ENCODE measurements at places on chromosomes 16 and 17.

- no peak for DNase-seq
Measured at GRCh38 chr17:35740216-35740615, 8.8 kb downstream of the RASL10B start.

DNA sequence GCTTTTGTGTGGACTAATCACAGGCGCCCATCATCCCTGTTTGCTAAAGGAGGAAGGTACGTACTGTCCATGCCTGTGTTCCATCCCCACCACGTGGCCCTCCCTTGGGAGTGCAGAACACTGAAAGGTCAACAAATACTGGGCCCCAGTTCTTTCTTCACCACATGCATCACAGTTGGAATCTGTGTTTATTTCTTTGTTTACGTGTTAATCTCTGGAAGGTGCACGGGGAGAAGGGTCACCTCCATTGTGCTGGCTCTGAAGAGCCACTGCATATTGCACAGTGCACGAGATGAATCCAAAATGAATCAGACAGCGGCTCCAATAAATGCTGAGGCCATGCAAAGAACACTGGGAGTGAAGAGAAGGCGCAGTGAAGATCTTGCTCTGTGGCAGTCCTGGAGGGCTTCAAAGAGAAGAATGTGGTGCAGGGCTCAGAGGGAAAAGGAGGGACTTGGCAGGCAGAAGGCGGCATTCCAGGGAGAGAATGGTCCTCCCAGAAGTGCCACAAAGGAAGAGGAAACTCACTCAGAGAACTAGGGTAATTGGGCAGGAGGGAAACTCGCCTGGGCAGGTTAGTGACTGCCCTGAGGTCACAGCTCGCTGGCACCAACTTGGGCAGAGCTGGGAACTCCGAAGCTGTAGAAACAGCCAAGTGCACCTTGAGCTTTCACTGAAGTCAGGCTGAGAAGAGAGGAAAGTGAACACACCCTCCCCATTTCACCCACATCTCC, 3.7 kb downstream of the RPH3AL start:
- DNase-seq = peak; percentile 51

DNA sequence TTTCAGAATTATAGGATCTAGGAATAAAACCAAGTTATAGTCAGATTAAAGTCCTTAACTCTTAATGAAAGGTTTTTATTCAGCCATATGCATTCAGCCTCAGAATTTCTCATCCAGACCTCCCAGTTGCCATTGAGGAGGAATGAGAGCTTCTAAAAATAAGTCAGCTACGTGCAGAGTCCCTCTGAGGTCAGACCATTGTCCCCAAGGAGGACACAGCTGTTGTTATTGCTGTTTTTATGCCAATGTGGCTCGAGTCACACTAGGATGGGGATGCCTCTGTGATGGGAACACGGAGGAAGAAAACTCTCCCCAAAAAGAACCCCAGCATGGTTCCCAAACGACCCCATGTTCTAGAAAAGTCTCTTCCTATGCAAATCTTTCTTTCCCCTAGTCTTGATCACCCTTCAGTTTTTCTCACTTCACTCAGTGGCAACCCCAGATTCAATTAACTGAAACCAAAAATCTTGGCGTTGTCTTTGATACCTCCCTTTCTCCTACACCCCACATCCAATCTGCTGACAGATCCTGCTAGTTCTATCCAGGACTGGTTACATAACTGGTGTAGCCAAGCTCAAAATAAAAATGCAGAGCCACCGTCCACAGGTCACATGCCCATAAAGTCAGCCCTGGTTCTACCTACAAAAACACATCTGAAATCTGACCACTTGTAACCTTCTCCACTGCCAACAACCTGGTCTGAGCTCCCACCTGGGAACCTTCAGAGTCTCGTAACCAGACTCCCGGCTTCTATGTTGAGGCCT, 138.2 kb upstream of the ERCC4 start:
- DNase-seq = no peak

- DNase-seq = no peak
Measured at GRCh38 chr16:29645694-29646187, 17.3 kb upstream of the SPN start.

DNA sequence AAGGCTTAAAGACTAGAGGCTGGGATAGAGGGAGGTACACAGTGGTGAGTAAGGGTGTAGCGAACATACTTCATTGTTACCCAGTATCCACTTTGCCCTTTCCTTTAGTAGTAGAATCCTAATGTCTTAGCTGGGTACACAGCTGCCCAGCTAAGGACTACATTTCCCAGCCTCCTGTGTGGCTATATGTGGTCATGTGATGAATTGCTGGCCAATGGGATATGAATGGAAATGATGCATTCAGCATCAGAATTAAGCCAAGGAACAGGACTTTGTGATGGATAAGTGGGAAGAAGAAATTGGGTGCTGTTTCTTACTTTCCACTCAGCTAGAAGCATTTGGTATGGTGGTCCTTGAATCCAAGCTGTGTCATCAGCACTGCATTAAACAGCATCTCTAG, 55.9 kb downstream of the FOXL1 start:
- DNase-seq = no peak

GRCh38 chr16:87351320-87351698, 32.3 kb downstream of the FBXO31 start:
- no peak for DNase-seq

GRCh38 chr17:10328971-10329923, 43.6 kb downstream of the MYH13 start:
- DNase-seq = no peak

GRCh38 chr17:4557626-4558346, 2.6 kb downstream of the GGT6 start:
- DNase-seq = no peak

DNA sequence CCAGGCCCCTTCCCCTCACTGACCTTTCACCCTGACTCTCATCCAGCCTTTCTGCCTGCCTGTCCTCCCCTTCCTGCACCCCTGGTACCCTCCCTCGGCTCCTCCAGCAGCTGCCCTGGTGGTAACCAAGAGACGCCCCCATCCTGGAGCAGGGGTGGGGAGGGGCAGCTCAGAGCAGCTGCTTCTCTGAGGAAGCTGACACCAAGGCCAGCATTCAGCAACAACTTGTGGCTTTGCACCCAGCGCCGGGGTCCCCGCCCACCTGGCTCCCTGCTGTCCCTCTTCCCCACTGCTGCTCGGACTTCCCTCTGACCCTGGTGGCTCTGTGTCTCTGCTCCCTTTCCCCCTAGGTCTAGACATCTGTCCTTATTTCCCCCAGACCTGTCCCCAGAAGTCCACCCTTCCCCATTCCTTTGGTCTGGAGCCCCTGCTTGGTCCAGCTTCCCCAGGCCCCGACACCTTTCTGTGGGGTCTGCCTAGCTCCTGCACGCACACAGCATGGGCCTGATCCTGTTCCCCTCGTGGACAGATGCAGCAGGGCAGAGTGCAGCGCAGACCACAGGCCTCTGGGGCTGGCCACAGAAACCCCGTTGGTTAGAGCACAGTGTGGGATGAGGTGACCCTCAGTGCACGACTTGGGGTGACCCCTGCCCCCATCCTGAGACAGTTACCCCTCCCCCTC, 1.2 kb upstream of the ATP2A1 start:
- DNase-seq = no peak

DNA sequence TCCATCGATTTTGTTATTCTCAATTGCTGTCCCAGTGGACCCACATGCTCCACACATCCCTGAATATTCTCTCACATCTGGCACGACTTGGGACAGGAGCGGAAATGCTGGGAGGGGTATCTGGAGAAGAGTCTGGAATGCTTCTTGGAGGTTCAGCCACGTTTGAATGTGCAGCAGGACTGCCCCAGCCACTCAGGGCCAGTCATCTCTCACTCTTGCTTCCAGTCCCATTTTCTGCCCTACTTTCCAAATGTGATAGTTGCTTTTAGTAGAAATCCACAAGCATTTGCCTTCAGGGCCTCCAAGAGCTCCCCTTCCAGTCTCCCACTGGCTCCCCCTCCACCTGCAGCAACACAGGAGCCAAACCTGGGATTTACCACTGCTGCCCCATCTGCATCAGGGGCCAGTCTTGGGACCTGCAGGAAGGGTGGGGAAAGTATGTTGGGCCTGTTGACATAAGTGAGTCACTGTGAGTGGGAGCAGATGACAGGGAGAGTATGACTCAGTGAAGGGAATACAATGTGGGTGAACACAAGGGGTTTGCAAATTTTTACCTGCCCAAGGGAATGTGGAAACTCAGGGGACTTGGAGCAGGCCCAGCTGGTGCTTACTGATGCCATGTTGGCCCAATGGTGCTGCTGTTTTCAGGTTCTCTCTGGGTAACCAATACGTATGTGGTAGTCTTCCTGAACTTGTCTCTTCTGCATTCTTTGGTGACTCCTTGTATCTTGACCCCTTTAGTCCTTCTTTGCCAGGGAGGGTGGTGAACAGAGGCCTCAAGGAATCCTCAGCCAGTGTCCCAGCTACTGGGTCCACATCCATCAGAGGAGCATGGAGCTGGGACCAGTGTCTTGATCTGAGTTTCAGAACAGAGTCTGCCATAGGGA, 78.8 kb upstream of the CRHR1 start:
- DNase-seq = no peak

- DNase-seq = no peak
Measured at GRCh38 chr17:22272363-22273146, 580.2 kb downstream of the KCNJ18 start.

GRCh38 chr16:66891360-66891759, 11.0 kb downstream of the PDP2 start:
- DNase-seq = no peak

GRCh38 chr16:80536238-80536637, 4.6 kb upstream of the DYNLRB2 start:
- DNase-seq = no peak

GRCh38 chr17:38728290-38728831, 1.8 kb upstream of the CISD3 start:
- no peak for DNase-seq

DNA sequence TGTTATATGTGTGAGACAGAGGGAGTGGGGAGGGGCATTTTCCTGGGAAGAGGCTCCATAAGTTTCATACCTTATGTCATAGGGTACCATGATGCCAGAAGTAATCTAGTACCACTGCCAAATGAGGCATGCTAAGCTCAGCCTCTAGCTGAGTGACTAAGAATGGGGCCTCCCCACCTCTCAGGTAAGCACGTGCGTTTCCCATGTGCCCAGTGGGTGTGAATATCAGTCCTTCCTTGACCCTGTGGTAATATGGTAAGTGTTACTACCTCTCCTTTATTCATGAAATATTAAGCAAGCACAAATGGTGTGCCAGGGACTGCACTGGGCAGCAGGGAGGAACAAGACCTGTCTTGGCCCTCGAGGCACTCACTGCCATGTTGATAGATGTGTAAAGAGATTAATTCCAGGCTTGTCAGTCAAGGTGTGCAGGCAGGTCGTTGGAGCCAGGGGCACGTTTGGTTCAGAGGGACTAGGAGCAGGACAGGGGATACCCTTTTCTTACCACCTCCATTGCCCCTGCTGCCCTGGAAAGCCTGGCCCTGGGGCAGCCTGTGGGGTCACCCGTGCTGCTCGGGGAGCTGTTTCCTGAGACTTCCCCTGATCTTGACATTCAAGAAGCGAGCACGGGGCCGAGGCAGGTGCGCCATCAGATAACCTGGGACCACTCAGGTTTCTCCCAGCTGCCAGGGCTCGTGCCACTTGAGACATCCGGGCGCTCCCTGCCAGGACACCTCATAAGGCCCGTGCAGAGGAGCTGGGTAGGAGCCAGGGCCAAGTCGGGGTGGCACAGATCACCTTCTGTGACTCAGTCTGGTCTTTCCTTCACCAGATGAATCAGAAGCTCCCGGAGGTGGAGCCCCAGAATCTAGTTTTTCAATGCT, 8.8 kb downstream of the RSAD1 start:
- no peak for DNase-seq

GRCh38 chr17:28338056-28338768, 2.7 kb downstream of the TNFAIP1 start:
- DNase-seq = no peak

- DNase-seq = no peak
Measured at GRCh38 chr17:17725752-17726457, 44.6 kb downstream of the RAI1 start.

- DNase-seq = no peak
Measured at GRCh38 chr17:34758718-34759117, 179.3 kb downstream of the TMEM132E start.

DNA sequence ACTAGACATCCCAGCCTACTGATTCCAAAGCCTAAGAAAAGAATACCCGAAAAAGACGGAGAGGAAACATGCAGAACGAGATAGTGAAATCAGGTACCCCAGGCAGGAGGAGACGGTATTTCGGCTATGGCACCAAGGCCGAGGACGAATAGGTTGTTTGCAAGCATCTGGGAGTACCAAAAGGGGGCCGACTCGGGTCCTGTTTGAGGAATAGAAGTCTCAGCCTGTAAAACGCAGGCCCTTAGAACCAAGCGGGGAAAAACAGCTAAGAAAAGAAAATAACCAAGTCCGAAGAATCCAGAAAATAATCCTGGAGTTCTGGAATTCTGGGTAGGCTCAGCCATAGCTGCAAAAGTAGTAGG, 537 bp downstream of the SLC35B1 start:
- no peak for DNase-seq

DNA sequence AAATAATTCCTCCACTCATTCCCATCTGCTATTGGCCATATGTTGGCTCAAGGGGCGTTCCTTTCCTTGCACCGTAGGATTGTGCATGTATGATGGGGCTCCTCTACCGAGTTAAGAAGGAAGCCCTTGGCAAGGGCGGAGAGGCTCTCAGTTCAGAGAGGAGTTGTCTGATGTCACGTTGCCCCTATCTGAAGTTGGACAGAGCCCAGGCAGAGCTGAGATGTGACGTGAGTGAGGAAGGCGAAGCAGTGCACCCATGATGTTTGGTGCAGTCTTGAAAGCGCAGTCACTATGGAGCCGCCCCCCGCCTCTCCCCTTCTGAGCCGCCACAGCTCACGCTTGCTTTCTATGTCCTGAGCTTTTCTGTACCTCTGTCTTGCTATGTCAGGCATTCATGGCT, 40.7 kb downstream of the CDH13 start:
- no peak for DNase-seq

DNA sequence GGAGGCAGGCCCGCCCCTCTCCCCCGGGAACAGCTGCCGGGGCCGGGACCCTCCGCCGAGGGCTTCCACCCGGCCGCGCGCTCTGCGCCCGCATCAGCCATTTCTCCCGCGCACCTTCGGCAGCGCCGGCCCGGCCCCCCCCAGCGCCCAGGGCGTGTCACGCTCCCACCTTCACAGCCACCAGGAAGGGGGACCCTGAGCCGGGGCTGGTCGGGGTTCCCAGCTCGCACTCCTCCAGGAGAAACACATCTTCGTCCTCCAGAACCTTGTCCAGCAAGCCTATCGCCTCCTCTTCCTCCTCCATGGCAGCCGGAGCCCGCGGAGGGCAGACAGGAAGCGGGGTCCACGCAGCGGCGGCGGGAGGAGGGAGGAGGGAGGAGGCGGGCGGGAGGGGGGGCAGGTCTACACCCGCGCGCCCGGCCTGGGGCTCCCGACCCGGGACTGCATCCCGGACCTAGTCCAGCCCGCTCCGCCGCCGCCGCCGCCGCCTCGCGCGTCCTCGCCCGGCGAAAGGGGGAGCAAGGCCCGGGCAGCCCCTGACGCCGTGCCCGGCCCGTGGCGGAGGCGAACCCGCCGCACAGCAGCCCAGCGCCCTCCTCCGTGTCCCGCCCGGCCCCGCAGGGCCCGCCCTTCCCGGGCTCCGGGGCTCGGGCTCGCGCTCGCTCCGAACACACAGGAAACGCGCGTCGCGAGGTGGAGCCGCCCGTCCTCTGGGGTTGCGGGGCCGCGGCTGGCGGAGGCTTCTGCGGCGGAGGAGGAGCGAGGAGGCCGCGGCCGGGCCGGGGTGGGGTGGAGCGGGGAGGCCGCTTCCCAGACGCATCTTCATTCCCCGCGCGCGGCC, 70.8 kb downstream of the ABR start:
- peak; percentile 36 for DNase-seq

GRCh38 chr17:80888276-80889160, 103.1 kb upstream of the CHMP6 start:
- no peak for DNase-seq

- no peak for DNase-seq
Measured at GRCh38 chr16:69936751-69937211, 14.4 kb upstream of the CLEC18A start.

- no peak for DNase-seq
Measured at GRCh38 chr17:83202002-83203000, 122.9 kb downstream of the METRNL start.

Data from HuH-7.5 (cell line).